Activated T-cell treated with anti-CD3 and anti-CD28 coated beads, Interleukin-2, amount 50 U/mL, for 72 hours (primary cell): ENCODE measurements at places on chromosomes 7 and 10.

GRCh38 chr7:73678862-73679261 is 4.4 kb downstream of the DNAJC30 start:
- H3K36me3 ChIP-seq: peaks cover 15% of the 10 kb centered on the region
- peaks cover 23% of the 10 kb centered on the region for H3K4me1 ChIP-seq
- no peak overlapping the region for H3K4me3 ChIP-seq
- H3K27ac ChIP-seq: no peak overlapping the region
- DNase-seq: no peak
- H3K27me3 ChIP-seq: no peaks in the 10 kb centered on the region

- peaks cover 16% of the 10 kb centered on the region for H3K36me3 ChIP-seq
- no peaks in the 10 kb centered on the region for H3K27me3 ChIP-seq
- no peak overlapping the region for H3K4me3 ChIP-seq
- DNase-seq: no peak
- peaks cover 5% of the 10 kb centered on the region for H3K4me1 ChIP-seq
Observed at GRCh38 chr7:158649279-158649678, 55.3 kb downstream of the NCAPG2 start.

DNA sequence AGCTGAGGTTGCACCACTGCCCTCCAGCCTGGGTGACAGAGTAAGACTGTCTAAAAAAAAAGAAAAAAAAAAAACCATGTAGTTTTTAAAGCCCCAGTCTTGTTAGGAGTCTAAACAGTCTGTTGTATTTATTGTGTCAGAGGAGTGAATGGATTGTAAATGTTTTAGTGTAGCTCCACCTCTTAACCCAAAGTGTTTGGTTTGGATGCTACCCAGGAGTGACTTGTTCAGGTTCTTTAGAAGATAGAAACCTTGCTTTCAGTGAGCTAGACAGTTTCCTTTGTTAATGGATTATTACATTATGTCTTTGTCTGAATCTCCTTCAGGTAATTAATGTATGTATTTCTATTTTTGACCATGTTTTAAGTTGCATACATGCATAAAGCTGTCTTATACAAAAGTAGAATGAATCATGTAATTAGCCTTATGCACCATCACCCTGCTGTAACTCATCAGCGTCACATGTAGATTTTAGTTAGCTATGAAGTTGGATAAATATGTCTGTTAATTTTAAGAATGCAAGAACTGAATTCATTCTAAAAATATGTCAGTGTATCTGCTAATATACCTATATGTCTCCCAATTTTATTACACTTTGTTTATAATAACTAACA is 97.7 kb downstream of the TAF3 start:
- H3K27ac ChIP-seq: no peak overlapping the region
- no peak for DNase-seq
- no peak overlapping the region for H3K4me3 ChIP-seq
- H3K36me3 ChIP-seq: no peaks in the 10 kb centered on the region

- no peaks in the 10 kb centered on the region for H3K4me1 ChIP-seq
- H3K36me3 ChIP-seq: no peaks in the 10 kb centered on the region
- no peak for DNase-seq
Observed at GRCh38 chr10:58001159-58001558, 266.5 kb downstream of the IPMK start.

DNA sequence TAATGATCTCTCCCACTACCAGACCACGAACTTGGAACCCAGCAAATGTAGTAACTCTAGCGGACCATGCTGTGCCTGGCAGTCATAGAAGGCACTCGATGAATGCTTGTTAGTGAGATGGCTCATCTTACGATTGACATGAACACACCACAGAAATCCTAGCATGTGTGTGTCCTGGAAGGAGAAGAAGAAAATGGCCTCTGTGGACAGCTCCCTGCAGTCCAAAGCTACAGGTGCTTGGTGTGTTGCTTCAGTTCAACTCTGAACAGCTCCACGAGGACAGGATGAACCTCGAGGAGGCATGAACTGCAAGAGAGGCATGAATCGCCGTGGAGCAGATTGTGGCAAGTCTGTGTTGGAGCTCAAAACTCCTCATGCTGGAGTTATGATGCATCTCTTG is 93.5 kb downstream of the KLF6 start:
- peaks cover 7% of the 10 kb centered on the region for H3K27me3 ChIP-seq
- H3K4me3 ChIP-seq: no peak overlapping the region
- peaks cover 12% of the 10 kb centered on the region for H3K4me1 ChIP-seq
- no peak overlapping the region for H3K27ac ChIP-seq

DNA sequence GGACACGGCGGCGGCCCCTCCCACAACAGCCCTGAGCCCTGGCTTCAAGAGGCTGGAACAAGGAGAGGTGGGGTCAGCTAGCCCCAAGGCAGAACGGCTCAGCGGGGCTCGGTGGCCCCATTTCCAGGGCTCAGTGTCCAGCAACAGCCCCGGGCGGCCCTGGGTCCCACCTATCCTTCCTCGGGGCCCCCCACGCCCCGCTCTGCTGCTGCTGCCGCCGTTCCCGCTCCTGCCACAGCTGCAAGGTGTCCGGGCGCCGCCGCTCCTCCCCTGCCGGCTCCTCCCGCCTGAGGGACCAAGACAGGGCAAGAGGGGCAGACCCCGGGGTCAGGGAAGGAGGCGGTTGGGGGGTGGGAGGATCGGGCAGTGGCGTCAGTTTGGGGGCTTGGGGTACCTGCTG is 3.4 kb upstream of the SAP25 start:
- no peak for DNase-seq
- H3K36me3 ChIP-seq: no peaks in the 10 kb centered on the region
- no peak overlapping the region for H3K4me3 ChIP-seq

- H3K4me1 ChIP-seq: no peaks in the 10 kb centered on the region
- no peaks in the 10 kb centered on the region for H3K36me3 ChIP-seq
- H3K4me3 ChIP-seq: no peak overlapping the region
- no peak overlapping the region for H3K27ac ChIP-seq
- DNase-seq: no peak
Observed at GRCh38 chr7:18276380-18276779, 219.2 kb upstream of the HDAC9 start.

DNA sequence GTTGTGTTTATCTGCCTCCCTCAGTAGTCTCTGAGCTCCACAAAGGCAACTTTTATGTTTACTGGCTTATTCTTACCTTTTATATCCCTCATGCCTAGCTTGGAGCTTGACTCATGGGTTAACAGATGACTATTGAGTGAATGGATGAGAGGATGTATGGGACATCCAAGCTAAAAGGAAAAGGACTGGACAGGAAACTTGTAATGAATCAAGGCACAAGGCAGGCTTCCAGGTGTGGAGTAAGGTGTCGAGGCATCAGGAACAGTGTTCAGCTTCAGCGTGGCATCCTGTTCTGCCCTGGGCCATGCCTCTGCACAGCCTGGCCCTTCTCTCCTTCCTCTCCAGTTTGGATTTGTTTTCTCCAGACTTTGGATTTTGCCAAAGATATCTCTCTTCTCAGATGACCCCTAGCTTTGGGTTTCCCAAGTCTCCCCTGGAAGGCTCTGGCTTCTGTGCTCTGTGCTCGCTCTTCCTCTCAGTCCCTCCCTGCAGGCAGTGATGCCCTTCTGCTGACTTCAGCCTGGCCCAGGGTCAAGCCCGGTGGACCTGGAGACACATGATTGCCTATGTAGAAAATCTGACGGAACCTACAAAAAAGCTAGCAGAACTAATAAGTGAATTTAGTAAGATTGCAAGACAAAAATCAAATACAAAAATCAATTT is 367.3 kb downstream of the CXCL12 start:
- no peak for DNase-seq
- no peak overlapping the region for H3K4me3 ChIP-seq
- peaks cover 5% of the 10 kb centered on the region for H3K27me3 ChIP-seq
- H3K27ac ChIP-seq: no peak overlapping the region
- H3K4me1 ChIP-seq: no peaks in the 10 kb centered on the region
- no peaks in the 10 kb centered on the region for H3K36me3 ChIP-seq

GRCh38 chr7:138885383-138886147 is 87.6 kb upstream of the ATP6V0A4 start:
- no peak overlapping the region for H3K27ac ChIP-seq
- no peak for DNase-seq
- no peaks in the 10 kb centered on the region for H3K36me3 ChIP-seq
- H3K4me3 ChIP-seq: no peak overlapping the region
- H3K4me1 ChIP-seq: peaks cover 38% of the 10 kb centered on the region

- peak overlapping the region; percentile 87 for H3K4me3 ChIP-seq
- peaks cover 19% of the 10 kb centered on the region for H3K4me1 ChIP-seq
- DNase-seq: no peak
- H3K27ac ChIP-seq: no peak overlapping the region
Observed at GRCh38 chr7:134128829-134129228, 1.7 kb downstream of the LRGUK start.

DNA sequence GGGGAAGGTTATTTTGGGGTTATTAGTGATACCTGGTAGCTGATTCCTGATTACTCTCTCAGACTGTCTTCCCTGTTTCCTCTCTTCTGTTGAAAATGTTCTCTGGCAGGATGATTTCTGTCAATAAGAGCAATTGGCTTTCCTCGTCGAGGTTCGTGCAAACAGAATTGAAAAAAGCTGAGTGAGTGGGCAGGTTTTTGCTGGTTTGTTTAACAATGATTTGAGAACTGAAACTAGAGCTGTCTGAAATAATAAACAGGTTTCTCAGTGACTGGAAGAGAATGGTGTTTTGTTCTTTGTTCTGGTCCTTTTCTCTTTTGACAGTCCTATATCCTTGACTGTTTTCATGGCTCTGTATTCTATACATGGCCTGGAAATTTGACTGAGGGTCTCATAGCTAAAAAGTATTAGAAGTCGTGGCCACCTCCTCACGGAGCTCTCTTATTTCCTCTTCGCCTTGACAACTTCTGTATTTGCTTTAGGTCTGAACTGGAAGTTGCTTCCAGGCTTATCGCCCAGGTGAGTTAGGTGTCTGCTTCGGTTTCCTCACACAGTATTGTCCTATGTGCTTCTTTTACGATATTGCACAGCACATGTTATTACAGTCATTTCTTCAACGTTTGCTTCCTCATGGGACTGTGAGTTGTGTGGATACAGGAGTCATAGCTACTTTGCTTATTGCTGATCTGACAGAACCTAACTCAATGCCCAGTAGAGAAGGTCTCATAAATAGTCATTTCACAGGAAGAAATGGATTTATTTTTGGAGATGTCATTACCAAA is 403.6 kb downstream of the NRG3 start:
- H3K36me3 ChIP-seq: no peaks in the 10 kb centered on the region
- H3K27me3 ChIP-seq: no peaks in the 10 kb centered on the region
- DNase-seq: no peak
- no peaks in the 10 kb centered on the region for H3K4me1 ChIP-seq
- H3K4me3 ChIP-seq: no peak overlapping the region

GRCh38 chr10:3525832-3526449 is 259.1 kb downstream of the KLF6 start:
- no peak overlapping the region for H3K4me3 ChIP-seq
- H3K27me3 ChIP-seq: no peaks in the 10 kb centered on the region
- H3K27ac ChIP-seq: no peak overlapping the region
- no peak for DNase-seq

DNA sequence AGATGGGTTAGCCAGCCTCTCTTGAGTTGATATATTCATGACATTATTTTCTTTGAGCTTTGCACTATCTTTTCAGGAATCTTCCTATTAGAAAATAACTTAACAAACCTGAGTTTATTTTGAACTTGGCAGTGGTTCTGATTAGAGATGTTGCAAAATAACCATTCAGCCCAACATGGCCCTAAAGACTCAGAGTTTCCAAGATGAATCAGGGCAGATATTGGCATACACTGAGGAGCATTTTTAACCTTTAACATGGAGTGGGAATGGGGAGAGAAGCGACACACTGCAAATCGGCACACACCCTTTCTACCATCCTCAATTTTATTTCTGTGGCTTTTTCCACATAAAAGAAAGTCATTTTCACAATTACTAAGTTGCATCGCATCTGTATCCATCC is 190.8 kb downstream of the TRIL start:
- H3K4me1 ChIP-seq: no peaks in the 10 kb centered on the region
- H3K36me3 ChIP-seq: no peaks in the 10 kb centered on the region
- peaks cover 17% of the 10 kb centered on the region for H3K27me3 ChIP-seq
- no peak for DNase-seq
- H3K27ac ChIP-seq: no peak overlapping the region

DNA sequence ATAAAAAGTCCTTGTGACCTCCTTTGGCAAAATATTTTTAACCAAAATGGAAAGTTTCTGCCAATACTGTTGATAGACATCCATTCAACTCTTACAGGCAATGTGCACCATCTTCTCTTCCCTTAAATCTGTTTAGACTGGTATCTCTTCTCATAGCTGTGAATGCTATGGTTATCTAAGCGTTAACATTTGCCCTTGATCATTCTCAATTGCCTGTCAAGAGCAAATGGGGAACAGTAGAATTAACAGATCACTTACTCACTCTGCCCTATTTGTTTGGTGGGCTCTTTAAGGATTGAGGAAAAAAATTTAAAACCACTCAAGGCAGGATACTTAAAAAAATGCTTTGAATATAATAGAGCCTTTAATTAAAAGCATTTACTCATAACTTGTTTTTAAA is 808.4 kb downstream of the NXPH1 start:
- DNase-seq: no peak
- no peaks in the 10 kb centered on the region for H3K36me3 ChIP-seq
- no peaks in the 10 kb centered on the region for H3K4me1 ChIP-seq
- no peak overlapping the region for H3K4me3 ChIP-seq

DNA sequence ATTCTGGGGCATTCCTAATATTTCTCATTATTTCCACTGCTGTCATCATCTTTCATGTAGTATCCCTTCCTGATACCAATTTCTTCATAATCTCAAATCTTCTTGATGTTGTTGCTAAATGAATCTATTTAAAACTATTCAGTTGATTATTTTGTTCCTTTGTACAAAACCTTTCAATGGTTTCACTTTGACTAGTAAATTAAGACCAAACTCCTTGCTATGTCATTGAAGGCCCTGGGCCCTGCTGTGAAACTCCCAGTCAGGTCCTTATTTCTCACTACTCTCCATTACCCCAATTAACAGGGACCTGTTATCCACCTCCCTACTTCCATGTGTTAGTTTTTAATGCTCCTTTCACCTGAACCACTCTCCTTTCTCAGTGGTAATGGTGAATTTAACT is 97.0 kb downstream of the CTTNBP2 start:
- H3K4me1 ChIP-seq: no peaks in the 10 kb centered on the region
- no peak overlapping the region for H3K4me3 ChIP-seq
- no peaks in the 10 kb centered on the region for H3K27me3 ChIP-seq
- H3K36me3 ChIP-seq: no peaks in the 10 kb centered on the region
- no peak overlapping the region for H3K27ac ChIP-seq
